Activated CD4-positive, alpha-beta T cell treated with anti-CD3 and anti-CD28 coated beads, Interleukin-2, amount 50 U/mL, for 1 hour (primary cell): ENCODE measurements at places on chromosomes 16 and 17.

DNA sequence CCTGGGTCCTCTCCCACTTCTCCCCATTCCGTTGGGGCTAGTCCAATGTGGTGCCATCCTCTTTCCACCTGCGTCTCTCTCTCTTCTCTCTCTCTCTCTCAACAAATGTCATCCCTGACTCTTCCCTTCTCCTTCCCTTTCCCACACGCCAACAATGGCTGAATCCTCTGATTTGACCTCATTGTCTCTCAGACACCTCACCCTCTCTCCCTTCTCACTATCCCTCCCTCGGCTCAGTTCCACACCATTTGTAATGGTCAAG is 628 bp upstream of the ZNF18 start:
- no peak for DNase-seq

DNA sequence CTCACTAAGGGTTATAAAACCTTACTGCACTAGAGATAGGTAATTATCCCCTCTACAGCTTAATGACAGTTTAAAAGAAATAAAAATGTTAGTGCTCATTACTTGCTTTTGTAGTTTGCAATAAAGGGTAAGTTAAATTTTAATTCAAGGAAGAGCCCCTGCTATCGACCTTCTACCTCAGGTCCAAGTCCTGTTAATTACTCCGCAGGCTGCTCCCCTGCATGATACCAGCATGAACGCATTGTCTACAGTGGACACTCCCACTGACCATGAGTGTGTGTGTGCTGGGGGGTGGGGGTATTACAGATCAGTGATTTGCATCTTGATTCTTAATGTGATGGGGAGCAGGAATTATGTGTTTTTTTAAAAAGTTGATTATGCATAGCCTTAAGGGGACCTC is 103.1 kb downstream of the AATF start:
- no peak for DNase-seq

DNA sequence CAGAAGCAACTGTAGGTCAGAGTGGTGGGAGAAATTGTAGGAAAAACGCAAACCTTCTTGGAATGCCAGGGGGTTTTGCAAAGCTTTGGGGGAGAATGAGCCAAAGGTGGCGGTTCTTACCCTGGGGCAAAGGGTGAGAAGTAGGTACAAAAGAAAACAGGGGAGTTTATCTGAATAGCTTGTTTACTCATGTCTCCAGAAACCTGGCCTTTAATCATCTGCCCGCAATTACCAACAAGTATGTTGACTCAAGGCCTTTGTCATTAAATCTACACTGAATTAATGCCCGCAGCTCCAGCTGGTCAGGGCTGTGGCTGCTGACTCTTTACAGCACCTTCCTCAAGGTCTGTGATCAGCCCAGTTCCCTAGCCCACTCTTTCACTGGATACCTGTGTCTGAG is 320.1 kb downstream of the CBLN1 start:
- no peak for DNase-seq

- DNase-seq = no peak
These were observed 373.7 kb downstream of the HAPSTR1 start for GRCh38 chr16:9465161-9465560.

- no peak for DNase-seq
These were observed 30.7 kb downstream of the CDRT4 start for GRCh38 chr17:15436473-15437302.

DNA sequence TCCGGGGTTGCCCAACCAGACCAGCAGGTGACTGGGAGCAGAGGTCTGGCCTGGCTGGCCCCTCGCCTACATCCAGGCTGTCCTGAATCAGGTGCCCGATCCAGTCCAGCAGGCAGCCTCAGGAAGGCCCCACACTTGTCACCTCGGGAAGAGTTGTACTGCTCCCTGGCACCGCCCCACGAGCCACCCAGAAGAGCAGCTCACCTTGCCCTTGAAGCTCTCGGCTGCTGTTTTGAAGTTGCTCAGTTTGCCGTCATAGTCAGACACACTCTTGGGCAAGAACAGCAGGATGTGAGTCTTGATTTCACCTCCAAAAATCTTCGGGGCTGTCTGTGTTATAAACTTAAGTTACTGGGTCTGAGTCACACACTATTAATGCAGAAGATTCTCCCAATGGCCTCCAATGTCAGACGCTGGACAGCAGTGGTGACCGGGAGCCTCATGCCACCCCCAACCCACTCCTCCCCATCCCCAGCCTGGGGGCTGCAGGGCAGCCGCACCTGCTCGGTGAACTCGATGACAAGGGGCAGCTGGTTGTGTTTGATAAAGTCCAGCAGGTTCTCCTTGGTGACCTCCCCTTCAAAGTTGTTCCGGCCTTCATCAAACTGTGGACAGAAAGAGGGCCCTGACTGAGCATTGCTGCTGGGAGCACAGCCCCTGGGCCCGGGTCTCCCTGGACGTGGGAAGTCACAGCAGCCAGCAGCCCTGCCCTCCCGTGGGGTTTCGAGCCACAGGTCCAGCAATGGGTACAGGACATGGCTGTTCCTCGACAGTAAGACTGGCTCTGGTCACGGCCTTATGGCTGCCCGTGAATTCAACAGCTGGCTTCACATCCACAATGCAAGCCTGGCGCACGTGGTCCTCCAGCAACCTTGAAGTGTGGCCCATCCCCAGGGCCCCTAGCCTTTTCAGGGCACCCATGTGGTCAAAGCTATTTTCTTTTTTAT is 12.2 kb upstream of the PPP1R27 start:
- no peak for DNase-seq

DNA sequence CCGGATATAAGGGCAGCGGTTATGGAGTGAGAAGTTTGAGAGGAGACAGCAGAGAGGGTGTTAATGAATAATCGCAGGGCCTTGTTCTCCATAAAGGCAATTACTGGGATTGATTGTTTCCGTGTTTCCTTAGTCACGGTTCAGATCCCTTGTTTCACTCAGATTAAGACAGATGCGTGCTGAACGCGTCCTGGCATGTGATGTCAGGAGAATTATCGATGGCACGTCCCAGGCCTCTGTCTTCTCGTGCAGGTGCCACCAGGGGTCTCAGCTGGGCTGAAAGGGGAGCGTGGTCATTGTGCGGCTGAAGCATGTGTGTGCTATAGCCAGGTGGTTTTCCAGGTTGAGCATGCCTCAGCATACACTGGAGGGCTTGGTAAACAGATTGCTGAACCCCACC is 142.4 kb upstream of the NOL11 start:
- no peak for DNase-seq

DNA sequence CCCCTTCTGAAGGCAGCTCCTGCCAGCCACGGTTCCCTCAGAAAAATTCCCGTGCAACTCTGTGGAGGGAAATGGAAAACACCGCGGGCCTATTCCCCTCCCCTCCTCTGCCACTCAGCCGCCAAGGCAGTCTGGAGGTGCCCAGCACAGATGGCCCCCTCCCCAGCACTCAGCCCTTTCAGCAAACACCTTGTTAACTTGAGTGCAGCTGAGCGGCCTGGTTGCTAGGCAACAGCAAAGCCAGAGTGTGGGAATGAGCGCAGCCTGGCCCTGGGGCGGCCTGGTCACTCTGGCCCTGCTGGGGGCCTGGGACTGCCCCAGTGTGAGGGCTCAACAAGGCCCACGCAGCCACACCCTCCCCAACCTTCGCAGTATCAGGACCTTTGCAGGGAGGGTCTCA is 32.8 kb downstream of the CACNA1G start:
- DNase-seq = no peak

- no peak for DNase-seq
These were observed 16.0 kb downstream of the NUPR1 start for GRCh38 chr16:28522792-28523191.
